HT1080 (cell line): ENCODE measurements at places on chromosomes 2 and 18. TPM values are rescaled to one million over a fixed set of nuclear protein-coding genes. Genes with fewer than 3 reads are reported as not detected.

DNA sequence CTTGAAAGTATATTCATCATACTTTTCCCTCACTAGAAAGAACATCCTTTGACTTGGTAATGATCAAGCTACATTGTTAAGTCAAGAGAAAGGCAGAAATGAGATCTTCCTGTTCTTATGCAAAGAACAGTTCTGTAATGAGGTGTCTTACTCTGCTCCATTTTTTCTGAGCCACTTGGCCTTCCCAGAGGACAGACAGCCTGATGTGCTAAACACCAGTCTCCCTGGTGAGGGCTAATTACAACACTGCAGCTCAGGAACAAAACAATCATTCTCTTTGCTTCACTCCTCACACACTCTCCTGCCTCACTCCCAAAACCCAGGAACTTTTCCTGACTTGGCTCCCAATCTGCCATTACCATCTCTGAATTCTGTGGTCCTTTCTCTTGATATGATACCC lies 25.6 kb downstream of the TACR1 start:
- no peak for DNase-seq

GRCh38 chr2:137237055-137237454 lies 471.7 kb downstream of the THSD7B start:
- DNase-seq = peak; percentile 29

The RPRM gene
- total RNA-seq = not detected in 2 replicates

GRCh38 chr2:34547340-34547739 lies 948.2 kb upstream of the FAM98A start:
- DNase-seq = no peak

The M1AP gene
- 0.03 and 0.13 TPM in 2 replicates for total RNA-seq

DNA sequence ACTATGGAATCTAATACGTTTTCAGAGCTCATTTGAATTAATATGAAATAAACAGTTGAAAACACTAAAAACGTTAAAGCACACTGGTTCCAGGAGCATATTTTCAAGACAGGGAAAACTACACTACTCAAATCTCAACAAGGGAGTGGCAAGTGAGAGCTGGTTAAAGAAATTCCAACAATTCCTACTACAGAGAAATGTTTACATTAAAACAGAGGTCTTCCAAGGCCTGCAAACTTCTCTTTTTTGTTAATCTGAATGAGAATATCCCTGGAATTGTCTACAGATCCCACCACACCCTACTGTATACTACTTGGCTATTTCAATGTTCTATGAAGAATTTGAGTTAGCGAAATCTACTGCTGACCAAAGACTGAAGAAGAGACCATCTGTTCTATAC lies 231.5 kb downstream of the ZEB2 start:
- DNase-seq = no peak

The RGPD4 gene
- not detected in 2 replicates for total RNA-seq

The TCF23 gene
- total RNA-seq = not detected in 2 replicates

The SLC14A1 gene
- total RNA-seq = 37.6 and 44.9 TPM in 2 replicates

The RGPD3 gene
- total RNA-seq = 0.03 TPM in 2 replicates

DNA sequence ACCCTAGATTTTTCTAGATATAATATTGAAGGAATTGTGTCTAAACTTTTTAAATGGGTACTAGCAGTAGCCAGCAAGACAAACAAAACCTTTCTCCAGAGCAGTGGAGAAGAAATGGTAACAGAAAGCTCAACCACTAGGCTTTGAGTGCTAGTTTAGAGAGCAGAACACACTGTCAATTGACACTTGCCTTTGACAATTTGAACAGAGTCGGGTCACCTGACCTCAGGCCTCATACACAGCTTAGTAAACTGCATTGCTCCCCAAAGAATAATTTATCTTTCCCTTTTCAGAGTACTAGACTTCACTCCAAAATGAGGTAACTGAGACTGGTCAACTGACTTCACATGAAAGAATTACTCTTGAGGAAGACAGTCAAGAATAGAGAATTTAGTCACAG lies 48.6 kb downstream of the FIGN start:
- DNase-seq = no peak

GRCh38 chr2:237371856-237372255 lies 42.1 kb downstream of the COL6A3 start:
- DNase-seq = no peak

The CCDC195 gene
- not detected in 2 replicates for total RNA-seq

DNA sequence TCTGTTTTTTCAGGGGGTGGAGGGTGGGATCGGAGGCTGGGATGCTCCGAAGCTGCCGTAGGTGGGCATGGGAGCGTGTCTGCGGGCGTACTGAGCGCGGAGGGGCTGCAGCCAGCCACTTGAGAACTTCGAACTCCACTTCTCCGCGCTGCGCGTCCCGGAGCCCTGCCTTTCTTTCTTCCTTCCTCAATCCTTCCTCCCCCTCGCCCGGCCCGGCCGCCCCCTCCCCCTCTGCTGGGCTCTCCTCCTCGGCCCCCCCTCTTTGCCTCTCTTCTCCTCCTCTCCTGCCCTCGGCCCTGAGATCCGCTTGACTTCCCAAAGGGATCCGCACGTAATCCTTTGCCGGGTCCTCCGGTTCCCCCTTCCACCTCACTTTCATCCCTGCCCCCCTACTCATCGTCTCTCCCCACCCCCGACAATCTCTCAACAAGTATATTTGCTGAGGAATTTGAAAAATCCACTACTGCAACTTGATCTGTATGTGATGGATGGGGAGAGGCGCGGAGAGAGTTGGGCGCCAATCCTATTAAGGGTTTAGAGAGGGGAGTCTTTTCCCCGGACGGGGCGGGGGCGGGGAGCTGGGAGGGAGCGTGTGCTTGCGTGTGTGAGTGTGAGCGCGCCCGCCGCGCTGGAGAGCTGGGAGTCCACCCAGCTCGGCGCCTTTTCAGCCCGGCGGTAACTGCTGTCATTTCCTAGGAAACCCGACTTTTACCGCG lies 1.1 kb downstream of the GLI2 start:
- DNase-seq = peak; percentile 78

The CELF4 gene
- total RNA-seq = not detected in 2 replicates

- no peak for DNase-seq
These were observed 1064.0 kb upstream of the GYPC start for GRCh38 chr2:125591954-125592353.

DNA sequence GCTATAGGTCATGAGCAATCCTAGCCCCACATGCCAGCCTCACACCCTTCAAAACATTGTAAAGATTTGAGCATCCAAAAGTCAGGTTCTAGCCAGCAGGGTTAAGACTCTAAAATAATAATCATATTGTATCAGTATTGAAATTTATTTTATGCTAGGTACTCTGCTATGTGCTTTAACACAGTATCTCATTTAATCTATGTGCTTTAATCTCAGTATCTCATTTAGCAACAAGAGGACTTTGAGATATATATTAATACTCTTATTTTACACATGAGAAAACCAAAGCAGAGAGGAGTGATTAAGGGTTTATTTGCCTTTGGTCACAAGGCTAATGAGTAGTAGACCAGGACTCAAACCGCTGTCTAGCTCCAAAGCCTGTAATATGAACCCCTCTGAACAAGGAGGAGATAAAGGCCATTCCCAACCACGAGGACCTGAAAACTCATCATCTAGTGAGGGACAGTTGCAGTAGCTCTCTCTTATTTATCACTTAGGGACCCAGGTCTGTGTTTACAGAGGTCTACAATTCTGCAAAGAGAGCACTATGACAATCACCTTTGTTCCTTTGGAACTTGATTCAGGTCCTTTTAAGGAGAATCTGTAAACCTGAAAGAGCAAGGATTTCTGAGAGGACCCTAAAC lies 116.5 kb upstream of the SERTAD2 start:
- peak; percentile 46 for DNase-seq

DNA sequence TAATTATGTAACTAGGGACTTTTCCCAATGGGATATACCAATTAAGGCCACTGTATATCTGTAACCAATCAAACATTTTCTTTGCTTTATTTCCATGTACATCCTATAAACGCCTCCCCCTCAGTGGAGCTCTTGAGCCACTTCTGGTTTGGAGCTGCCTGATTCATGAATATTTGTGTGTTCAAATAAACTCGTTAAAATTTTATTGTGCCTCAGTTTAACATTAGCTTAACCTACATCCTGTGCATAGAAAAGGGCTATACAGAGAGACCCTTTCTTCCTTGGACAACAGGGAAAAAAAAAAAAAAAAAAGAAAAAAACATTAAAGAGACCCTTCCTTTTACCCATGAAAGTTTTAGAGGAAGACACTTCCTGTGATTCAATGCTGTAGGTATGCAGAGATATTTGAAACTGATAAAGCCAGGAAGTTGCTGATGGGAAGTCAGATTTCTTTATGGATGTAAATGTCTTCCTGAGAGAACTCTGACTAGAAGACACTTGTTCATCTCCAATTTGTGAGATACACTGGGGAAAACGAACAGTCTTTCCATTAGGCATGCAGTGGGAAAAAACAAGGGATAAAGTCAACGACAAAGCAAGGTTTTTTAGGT lies 614.6 kb upstream of the SOX11 start:
- peak; percentile 70 for DNase-seq

- DNase-seq = no peak
These were observed 7.1 kb downstream of the ASB18 start for GRCh38 chr2:236257136-236257535.

The EMILIN1 gene
- total RNA-seq = 0.45 and 1.1 TPM in 2 replicates

GRCh38 chr18:72799106-72799505 lies 68.7 kb downstream of the NETO1 start:
- peak; percentile 45 for DNase-seq

GRCh38 chr2:75054296-75054695 lies 95.9 kb downstream of the POLE4 start:
- no peak for DNase-seq

The ARHGAP15 gene
- total RNA-seq = 0.13 TPM in 1 of 2 replicates, not detected in the other

The BMP10 gene
- not detected in 2 replicates for total RNA-seq

GRCh38 chr18:48702346-48703027 lies 163.7 kb downstream of the CTIF start:
- DNase-seq = no peak

The LYG2 gene
- total RNA-seq = 0.37 and 0.61 TPM in 2 replicates
